Amniotic stem cell (primary cell): ENCODE measurements at places on chromosomes 3 and 15.
A peak's percentile ranks its signal among the peaks of the same experiment; 100 is the strongest.

DNA sequence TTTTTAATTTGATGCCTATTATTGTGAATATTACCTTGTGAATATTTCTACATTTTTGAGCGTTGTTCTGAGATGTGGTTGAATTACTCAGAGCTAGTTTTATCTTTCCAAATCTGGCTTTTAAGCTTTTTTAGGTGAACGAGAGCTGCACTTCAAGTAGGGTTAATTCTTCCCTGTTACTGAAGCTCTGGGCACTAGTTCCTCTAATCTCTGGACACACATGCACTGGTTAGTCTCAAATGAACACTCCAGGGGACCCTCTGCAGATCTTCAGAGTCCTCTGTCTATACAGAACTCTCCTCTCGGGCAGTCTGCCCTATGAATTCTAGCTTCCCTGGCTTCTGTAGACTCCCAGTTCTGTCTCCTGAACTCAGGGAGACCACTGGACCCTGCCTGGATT lies 237.5 kb upstream of the TBC1D5 start:
- DNase-seq: no peak

DNA sequence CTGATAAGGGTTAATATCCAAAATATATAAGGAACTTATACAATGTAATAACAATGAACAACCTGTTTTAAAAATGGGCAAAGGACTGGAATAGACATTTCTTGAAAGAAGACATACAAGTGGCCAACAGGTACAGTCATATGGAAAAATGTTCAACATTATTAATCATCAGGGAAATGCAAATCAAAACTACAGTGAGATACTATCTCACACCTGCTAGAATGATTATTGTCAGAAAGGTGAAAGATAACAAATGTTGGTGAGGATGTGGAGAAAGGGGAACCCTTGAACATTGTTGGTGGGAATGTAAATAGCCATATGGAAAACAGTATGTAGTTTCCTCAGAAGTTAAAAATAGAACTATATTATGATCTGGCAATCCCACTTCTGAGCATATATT lies 20.4 kb downstream of the GOLM2 start:
- no peak for DNase-seq

- no peak for DNase-seq
Measured at GRCh38 chr3:76442374-76442915, 597.5 kb upstream of the ROBO2 start.

GRCh38 chr15:72781631-72782030 lies 1.9 kb downstream of the ADPGK start:
- DNase-seq: no peak

DNA sequence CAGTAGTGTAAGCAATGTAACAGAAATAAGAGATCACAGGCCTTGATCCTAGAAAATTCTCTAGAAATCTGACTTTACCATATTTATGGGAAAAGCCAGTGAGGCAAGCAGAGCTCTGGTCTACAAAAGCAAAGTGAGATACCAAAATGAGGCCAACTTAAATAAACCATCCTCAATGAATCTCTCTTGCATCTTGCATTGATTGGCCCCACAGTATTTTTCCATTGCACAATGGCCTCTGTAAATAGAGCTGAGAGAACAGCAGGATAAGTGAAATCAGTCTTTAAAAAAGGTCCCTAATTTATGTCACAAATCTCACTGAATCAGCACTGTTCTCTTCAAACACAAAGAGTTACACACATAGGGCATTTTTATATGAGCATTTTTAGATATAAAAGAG lies 8.9 kb downstream of the CFAP20DC start:
- DNase-seq: no peak

DNA sequence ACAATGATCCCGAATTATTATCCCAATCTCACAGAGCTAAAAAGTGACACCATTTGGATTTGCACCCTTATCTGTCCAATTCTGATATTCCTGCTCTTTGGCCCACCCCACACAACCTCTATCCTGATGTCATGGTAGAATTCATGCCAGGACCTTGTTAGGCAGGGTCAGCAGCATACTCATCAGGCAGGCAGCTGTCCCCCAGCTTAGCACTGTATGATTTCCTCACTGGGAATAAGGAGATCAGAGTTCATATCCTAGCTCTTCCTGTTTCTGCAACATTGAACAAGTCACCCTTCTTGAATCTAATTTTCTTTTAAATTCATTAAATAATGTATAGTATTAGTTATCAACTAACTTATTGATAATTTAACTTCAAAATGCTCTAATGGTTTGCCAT lies 12.0 kb upstream of the C3orf80 start:
- DNase-seq: no peak

- no peak for DNase-seq
Measured at GRCh38 chr3:39808467-39809180, 785 bp upstream of the MYRIP start.

GRCh38 chr3:106421909-106422308 lies 553.1 kb upstream of the CBLB start:
- no peak for DNase-seq

GRCh38 chr3:43688245-43688650 lies 2.5 kb upstream of the ABHD5 start:
- DNase-seq: no peak

- peak; percentile 27 for DNase-seq
Measured at GRCh38 chr3:58307639-58308215, 1.4 kb downstream of the HTD2 start.

DNA sequence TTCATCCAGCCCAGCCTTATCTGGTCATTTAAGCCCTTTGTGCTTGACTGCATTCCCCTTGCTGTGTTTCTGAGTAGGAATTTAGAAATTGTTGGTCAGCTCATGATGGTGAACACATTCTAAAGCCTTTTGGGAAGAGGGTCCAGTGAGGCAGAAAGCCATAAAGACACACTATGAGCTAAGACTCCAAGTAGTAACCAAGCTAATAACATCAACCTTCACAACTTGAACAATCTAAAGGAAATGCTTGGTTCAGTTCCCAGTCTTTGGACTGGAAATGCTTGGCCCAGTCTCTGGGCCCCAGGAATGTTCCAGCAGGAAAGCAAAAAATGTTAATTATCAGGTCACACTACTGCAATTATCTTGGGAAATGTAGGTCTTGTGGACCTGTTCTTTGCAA lies 7.7 kb downstream of the PLSCR1 start:
- DNase-seq: no peak

- DNase-seq: peak; percentile 20
Measured at GRCh38 chr3:193590088-193590856, 2.7 kb upstream of the OPA1 start.

GRCh38 chr3:190089711-190090110 lies 31.0 kb downstream of the P3H2 start:
- DNase-seq: no peak

DNA sequence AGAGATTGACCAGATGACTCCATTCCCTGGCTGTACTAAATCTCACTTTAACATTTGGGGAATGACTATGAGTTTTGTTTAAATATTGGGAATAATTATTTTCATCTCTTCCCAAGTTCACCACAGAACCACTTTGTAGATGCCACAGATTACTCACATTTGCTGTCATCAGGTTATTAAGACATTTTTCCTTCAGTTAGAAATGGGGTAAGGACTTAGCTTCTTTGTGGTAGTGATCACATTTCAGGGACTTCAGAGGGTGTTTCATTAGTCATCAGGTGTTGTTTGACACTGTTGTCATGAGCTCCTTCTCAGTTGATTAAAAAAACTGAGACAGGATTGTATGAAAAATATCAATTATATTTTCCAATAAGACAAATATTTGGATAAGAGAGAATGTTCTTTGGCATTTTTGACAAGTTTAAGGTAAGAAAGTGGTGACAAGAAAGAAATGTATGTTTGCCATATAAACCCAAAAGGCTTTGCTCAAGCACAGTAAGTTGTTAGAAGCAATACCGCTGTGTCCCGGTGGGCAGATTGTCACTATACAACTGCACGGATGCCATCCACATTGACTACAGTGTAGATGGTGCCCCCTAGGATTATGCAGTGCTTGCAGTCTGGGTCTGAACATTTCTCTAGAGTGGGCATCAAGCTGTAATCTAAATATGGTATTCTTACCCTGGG lies 22.3 kb downstream of the FBXL2 start:
- no peak for DNase-seq

- no peak for DNase-seq
Measured at GRCh38 chr15:29556380-29556779, 265.9 kb downstream of the TJP1 start.

GRCh38 chr3:57597127-57597923 lies at the start of gene ARF4:
Gene ARF4 (minus strand): TSS chr3:57597344. CDS start chr3:57597140, 204 bp downstream.
- peak; percentile 98 for DNase-seq

- DNase-seq: no peak
Measured at GRCh38 chr3:193641440-193641775, 48.4 kb downstream of the OPA1 start.

- no peak for DNase-seq
Measured at GRCh38 chr3:168330983-168331382, 235.3 kb upstream of the GOLIM4 start.

GRCh38 chr15:90307661-90308060 lies 42.2 kb downstream of the NGRN start:
- DNase-seq: no peak

GRCh38 chr3:170128259-170128976 lies 53.1 kb downstream of the PHC3 start:
- DNase-seq: no peak

DNA sequence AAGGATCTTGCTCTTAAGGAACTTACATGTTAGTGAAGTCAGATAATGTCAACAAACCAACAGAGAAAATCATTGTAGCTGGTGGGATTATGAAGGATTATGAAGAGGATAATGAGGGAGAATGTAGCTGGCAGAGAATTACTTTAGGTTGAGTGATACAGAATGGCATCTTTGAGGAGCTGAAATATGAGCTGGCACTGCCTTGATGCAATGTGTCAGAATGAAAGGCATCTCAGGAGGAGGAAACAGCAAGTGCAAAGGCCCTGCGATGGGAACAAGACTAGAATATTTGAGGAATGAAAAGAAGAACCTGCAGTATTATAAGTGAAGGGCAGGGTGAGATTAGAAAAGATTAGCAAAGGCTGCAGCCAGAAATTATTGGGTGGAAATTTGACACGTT lies 237.2 kb upstream of the ADAMTS9 start:
- no peak for DNase-seq

- DNase-seq: no peak
Measured at GRCh38 chr3:128328546-128329458, 137.9 kb downstream of the DNAJB8 start.
